Gastrocnemius medialis (tissue), 4 donors: ENCODE measurements at places on chromosomes 3 and 15.

DNA sequence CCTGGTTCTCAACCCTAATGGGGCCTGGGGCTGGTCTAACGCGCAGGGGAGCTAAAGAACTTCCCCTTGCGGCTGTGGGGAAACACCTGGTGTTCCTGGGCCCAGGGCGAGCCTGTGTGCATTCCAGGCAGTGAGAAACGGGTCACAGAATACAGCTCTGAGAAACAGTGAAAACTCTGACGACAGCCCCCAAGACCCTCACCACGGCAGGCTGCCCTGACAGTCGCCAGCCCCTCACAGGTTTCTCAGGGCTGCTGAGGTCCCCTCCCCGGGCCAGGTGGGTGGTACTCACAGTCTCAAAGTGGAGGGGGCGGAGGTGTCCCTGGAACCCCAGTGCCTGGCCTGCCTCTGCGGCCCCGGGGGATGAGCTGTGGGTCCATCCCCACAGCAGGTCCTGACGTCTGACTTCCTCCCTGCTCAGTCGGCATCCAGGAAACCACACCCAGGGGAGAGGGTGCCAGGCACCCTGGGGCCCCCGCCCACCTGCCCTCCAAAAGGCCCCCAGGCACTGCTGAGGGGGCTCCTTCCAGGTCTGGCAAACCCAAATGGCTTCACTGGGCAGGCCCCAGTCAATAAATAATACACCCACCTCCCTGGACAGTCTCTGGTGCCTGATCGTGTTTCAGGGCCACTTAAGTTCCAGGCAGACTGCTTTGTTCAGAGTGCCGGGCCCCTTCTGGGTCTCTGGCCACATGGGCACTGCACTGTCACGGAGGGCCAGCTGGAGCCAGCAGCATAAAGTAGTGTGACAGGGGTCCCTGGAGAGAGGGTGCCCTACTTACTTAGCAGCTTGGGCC, 57.7 kb downstream of the IQSEC1 start:
- no peak for DNase-seq

GRCh38 chr15:30922480-30923311, 19.0 kb downstream of the FAN1 start:
- no peak for DNase-seq

DNA sequence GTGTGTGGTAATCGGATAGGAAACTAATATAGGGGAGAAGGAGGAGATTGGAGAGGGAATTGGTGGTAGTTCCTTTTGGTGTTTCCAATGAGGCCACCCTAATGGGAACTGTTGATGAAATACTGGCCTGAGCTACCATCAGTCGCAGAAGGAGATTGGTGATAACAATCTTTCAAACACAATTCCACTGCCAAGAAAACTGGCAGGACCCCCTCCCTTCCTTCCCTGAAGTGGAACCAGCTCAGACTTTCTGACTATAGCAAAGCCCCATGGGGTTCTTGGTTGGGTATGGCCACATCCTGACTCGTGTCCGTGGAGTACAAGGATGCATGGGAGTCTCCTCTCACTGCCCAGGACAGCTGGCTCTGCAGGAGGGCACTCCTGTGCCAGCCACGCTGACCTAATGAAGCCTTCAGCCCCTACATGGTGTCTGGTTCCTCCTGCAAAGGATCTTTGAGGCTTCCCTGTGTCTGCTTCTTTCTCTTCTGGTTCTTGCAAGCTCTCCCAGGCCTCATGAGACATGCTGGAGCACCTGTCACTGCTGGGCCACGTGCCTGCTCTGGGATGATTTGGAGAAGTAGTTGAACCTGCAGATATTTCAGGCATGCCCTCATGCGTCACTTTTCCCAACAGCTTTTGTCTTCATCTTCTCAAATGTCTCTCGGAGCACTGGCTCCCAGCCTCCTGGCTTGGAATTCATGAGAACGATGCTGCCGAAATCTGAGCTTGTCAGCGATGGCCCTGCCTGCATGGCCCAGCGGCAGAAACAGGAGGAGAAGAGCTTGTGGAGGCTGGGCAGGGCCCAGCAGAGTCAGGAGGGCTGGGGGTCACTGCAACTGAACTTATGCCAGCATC, 90.0 kb upstream of the ADPGK start:
- DNase-seq = peak; percentile 99

DNA sequence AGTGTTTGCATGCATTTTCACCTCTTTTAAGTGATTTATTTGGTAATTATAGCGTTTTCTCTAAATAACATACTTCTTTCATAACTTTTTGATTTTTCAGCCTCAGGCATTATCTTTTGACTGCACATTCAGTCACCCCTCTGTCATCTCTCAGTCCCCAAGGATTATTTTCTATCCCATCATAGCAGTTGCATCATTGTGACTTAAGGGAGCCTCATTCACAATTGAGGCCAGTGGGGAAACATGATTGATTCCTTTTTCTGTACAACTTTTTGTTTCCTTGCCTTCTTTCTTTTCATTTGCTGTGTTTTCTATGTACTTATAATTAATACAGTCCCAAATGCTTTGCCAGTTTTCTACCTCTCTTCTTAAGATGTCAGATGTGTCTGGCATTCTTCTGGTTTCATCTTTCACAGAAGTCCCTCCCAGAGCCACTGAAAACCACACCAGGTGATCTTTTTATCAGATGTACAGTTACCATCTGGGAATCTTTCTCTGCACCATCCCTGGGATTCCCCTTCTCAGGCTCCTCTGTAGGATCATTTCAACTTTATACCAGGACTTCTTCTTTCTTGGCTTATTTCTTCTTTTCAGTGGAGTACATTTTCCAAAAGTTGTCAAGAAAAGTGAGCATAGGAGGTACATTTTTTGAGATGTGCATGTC, 151.4 kb downstream of the RAP2B start:
- no peak for DNase-seq

DNA sequence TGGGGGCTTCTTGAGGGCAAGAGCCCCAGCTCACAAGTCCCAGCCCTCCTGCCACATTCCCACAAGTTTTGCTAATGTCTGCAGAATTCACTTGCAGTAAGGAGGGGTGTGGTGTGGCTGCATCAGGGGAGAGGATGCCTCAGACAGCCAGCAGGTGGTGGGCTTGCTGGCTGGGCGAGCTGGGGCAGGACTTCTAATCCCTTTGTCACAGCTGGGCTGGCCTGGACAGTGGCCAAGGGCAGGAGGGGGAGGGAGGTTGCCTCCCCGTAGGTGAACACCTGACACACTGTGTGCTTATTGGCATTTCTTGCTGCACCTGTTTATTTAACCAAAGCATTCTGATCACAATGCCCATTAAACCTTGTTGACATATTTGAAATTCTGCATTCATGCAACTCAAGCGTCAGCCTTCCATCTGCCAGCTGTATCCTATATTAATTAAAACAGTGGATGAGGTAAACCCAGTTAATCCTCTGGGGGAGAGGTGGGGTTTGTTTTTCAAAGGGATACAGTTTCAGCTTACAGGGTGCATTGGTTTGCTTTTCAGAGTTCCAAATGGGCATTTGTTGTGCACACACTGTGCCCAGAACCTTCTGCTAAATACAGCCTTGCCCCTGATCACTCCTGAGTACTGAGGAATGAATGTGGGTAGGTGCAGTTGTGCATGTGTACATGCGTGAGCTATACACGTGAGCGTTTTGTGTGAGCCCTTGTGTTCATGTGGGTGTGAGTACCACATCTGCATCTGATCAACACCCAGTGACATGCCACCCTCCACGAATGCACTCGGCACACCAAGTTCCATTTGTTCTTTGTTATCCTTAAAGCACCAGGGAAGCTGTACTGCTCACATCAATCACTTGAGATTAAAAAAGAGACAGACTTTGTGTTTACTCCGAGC, 268.7 kb downstream of the XXYLT1 start:
- peak; percentile 24 for DNase-seq

- DNase-seq = no peak
Measured at GRCh38 chr3:36695769-36696137, 68.6 kb downstream of the DCLK3 start.

- no peak for DNase-seq
Measured at GRCh38 chr3:100221159-100221558, 39.6 kb upstream of the TBC1D23 start.

GRCh38 chr3:37028329-37028728, 35.0 kb downstream of the MLH1 start:
- peak; percentile 43 for DNase-seq
